ENCODE measurements at places on chromosomes 4 and X.

- no peak for DNase-seq
Measured at GRCh38 chr4:155025762-155026457, 182.5 kb upstream of the NPY2R start.

DNA sequence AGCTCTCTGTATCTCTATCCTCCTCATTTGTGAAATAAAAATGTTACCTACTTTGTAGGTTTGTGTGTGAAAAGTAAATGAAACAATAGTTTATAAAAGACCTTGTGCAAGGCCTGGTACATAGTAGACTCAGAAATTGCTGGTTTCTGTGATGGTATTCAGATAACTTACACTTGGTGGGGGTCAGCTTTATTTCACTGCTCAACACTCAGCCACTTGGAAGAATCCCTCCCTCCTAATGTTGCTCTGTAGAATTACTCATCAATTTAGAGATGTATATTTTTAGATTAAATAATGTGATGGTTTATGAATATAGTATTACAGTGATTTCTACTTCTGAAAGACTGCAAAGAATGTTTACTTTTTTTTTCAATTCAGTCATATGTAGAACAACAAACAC, 32.7 kb downstream of the SMARCAD1 start:
- no peak for DNase-seq

GRCh38 chr4:73434311-73434710, 1.7 kb upstream of the AFP start:
- DNase-seq = no peak

DNA sequence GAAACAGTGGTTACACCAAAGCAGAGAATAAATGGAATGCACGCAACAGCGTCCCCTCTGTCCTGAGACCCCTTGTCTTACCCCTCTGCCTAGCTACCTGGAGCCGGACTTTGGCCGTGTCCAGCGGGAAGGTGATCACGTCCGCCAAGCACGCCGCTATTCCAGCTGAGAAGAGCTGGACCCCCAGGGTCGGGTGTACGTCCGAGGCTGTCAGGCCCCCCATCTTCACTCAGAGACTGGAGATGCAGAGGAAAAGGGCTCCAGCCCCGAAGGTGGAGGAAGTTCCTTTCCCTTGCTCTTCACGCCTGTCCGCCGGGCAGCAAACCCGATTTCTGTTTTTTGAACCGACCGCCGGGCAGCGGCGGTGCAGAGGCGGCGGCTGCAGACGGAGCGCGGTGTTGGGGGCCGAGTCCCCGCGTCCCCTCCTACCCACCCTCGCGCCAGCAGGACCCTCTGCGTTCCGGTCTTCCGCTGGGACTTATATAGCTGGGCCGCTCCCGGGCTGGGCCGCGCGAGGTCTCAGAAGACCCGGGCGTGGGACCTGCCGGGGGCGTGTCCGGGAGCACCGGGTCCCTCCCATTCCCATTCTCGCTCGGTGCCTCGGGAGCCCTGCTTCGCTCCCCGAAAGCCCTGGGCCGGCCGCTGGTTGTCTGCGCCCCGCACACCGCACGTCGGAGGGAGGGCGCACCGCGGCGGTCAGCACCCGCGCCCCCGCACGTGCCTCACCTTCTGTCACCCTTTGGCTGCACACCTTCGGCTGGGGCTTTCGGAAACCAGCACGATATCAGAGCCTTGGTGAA, at the start of gene UCP1:
Gene UCP1 (minus strand): TSS at position 455 of the 800 bp plus-strand sequence. CDS start 232 bp downstream, at position 223.
- DNase-seq = no peak

DNA sequence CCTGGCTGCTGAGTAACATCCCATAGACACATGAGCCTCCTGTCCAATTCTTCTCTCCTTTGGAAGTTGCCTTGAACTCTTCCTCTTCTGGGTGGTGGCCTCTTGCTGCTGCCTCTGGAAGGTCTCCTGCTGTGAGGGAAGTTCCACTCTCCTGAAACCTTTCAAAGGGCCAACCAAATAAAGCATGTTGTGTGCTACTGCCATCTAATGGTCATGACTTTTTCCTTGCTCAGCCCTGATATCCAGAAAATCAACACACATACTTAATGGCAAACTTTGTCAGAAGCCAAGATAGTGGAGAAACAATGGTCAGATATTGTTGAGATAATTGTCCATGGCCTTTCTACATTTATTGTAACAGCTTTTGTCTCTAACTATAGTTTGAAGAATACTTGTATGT, 19.1 kb upstream of the ZXDA start:
- DNase-seq = no peak

- DNase-seq = no peak
Measured at GRCh38 chrX:129585691-129586090, 45.6 kb downstream of the OCRL start.

- DNase-seq = no peak
Measured at GRCh38 chr4:164748375-164748774, 5.6 kb upstream of the SMIM31 start.

- DNase-seq = no peak
Measured at GRCh38 chrX:16148896-16149295, 18.4 kb upstream of the MAGEB17 start.

DNA sequence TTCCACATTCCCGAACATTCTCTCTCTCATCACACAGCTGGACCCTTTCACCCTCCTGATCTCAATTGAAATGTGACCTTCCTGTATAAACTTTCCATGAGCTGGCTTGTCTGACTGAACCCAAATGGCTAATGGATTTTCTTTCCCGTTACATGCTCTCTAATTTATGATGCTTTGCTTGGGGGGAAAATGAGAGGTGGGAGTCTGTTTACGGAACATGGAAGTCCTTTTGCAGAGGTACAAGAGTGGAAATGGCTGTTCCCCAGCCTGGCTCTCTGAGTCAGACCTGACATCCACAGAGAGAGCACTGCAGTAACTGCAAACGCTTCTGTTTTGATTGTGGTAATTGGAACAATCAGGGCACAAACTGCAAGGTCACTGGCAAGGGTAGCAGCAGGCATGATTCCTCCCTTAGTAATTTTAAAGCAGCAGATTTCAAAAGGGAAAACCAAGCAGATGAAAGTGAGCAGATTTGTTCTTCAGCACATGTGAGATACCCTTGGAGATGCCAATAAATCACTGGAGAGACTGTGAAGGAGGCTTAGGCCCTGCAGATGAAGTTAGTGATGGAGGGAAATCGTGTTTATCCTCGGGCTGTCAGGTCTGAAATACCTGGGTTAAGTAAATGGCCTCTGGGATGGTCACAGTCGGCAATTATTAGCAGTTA, 83.9 kb downstream of the SNCA start:
- no peak for DNase-seq

DNA sequence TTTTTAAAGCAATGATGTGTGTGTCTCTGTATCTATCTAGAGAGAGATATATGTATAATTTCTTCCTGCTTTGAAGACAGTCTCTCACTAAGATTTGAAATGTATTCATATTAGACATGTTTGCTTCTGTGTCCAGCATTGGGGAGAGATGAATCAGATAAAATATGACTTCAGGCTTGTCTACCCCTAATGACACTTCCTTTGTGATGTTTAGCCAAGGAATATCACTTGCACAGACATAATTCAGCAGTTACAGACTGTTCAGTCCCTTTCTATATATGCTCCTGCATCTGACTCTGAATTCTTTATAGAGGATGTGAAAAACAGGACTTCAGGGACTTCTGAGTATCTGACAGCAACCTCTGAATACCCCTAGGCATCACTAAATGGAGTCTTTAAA, 158.4 kb downstream of the DCLK2 start:
- no peak for DNase-seq

DNA sequence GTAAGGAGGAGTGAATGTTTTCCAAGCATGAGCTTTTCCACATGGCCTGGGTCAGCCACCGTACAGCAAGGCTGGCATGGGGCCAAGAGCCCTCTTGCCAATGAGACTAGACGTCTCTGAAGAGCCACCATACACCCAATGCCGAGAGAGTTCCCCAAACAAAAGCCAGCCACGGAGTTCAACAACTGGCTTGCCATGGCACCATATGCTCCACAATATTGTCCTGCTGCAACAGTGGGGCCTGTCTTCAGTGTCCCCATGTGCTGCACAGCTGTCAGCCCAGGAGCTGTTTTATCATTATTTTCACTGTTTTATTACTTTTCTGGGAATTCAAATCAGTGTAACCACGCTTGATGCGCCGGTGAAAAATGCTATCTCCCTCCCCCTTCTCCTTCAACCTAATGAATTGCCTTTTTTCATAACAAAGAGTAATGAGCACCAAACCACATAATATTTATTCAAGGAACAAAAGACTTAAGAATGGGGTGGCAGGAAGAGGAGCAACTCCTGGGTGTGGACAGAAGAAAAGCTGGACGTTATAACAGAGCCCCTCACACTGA, 18.4 kb downstream of the MAML3 start:
- DNase-seq = no peak

GRCh38 chrX:139844163-139844562, 88.7 kb downstream of the ATP11C start:
- no peak for DNase-seq

DNA sequence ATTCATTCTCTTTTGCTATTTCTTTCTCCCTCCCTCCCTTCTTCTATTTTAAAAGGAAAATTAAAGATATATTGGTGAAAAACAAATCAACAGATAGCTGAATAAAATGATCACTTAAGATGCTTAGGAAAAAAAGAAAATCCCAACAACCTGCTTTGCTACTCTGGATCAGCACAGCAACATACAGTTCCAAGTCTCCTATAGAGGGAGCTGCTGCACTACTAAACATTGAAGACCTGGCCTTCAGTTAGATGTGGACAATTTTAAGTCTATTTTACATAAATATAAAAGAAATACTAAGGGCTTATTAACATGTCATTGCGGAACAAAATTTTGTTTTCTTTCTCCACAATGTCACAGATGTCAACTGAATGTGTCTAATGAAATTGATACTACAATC, 226.4 kb downstream of the MAGEB5 start:
- DNase-seq = no peak

DNA sequence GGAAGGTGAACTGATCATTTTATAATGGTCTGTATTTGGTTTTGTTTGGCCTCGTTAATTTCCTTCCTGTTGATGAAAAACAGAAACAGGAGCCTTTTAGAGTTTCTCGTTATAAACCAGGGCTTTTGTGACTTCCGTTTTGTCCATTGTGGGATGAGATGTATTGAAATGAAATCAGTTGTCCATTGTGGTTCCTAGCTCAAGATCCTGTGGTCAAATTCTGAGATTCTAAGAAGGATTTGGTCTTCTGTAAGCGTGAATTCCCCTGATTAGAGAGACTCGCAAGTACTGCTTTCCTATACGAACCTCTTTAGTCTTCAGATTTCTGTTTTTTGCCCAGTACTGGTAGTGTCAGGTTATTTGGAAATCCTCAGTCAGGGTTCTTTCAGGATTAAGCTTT, 101.7 kb downstream of the RAPGEF2 start:
- no peak for DNase-seq

DNA sequence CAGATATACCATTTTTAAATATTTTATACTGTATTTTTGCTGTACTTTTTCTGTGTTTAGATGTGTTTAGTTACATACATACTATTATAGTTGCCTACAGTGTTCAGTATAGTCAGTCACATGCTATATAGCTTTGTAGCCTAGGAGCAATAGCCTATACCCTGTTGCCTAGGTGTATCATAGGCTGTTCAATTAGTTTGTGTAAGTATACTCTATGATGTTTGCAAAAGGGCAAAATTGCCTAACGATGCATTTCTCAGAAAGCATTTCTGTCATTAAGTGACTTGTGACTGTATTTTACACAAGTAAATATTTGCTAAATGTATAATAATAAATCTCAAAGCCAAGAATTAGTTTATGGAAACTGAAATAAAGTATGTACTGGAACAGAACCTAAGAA, 9.5 kb downstream of the ETFDH start:
- DNase-seq = no peak

- DNase-seq = no peak
Measured at GRCh38 chrX:81615979-81616378, 414.1 kb downstream of the SH3BGRL start.

DNA sequence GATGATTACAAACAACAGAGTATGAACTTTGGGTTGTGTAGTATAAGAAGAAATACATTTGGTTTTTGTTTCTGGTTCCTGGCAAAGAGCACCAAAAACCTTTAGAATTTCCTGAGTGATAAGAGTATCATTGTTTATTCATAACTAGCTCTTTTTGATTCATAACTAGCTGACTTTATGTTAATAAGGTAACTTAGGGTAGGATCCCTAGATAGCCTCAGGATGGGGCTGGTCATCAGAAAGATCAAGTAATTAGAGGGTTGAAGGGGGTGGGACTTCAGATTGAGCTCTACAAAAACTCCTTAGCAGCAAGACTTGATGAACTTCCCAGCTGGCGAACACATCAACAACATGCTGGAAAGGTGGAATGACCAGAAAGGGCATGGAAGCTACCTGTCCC, 166.5 kb downstream of the SCFD2 start:
- DNase-seq = no peak

GRCh38 chr4:116118221-116118620, 967.2 kb downstream of the TRAM1L1 start:
- no peak for DNase-seq

DNA sequence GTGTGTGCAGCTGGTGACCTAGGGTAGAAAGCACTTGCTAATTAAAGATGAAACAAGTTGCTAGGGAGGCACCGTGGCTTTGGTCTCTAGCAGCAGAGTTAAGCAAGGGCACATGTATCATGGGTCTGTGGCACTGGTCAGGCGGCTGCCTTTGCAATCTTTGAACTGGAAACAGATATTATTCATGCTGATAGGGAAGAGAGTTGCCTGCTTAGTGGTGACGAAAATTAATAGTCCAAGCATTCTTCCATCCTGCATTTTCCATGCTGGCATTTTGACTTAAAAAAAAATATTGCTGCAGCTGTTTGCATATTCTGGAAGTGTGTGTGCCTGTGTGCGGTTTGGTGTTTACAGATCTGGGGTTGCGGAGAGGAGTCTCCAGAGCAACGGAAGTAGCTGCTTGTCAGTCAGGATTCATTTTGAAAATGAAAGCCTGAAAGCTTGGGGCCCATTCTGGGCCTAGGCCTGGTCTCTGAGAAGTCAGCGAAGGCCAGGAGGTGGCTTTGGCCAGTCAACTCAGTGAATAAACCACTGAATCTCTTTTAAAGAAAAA, 2.3 kb upstream of the SOWAHD start:
- peak; percentile 61 for DNase-seq

GRCh38 chr4:184825141-184825895, 450 bp downstream of the ACSL1 start:
- peak; percentile 38 for DNase-seq

DNA sequence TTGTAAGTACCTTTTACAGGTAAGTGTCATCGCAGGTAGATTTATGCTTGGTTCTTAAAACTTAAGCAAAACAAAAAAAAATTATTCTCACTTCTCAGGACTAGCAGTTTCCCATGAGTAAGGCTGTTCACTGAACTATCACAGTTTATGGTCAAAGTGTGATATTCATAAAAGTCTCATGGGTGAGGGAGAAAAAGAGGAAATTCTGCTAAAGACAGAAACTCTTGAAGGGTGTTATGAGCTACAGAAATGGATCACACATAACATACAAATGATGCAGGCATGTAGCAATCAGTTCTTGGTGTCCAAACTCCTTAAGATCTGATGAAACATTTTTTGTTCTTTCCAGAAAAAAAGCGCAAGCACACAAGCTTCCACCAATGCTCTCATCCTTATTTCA, 8.5 kb downstream of the RAB9A start:
- no peak for DNase-seq

DNA sequence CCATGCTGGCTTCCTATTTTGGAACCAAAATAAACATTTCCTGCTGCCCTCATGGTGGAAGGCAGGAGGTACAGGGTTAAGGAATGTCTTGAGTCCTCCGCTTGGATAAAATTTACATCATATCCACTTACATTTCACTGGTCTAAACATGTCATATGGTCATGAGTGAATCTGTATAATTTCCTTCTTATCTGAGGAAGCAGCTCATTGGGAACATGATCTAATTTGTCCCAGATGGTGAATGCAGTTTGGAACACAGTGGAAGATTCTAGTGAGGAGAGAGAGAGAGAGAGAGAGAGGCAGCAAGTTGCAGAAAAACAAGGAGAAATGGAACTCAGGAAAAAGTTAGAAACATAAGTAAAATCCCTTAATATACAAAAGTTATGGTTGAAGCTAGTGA, 46.8 kb downstream of the MXRA5 start:
- DNase-seq = no peak
